ENCODE measurements at places on chromosomes 13 and 19.

- DNase-seq = no peak
These were observed 17.5 kb downstream of the MIPEP start for GRCh38 chr13:23871616-23872220.

DNA sequence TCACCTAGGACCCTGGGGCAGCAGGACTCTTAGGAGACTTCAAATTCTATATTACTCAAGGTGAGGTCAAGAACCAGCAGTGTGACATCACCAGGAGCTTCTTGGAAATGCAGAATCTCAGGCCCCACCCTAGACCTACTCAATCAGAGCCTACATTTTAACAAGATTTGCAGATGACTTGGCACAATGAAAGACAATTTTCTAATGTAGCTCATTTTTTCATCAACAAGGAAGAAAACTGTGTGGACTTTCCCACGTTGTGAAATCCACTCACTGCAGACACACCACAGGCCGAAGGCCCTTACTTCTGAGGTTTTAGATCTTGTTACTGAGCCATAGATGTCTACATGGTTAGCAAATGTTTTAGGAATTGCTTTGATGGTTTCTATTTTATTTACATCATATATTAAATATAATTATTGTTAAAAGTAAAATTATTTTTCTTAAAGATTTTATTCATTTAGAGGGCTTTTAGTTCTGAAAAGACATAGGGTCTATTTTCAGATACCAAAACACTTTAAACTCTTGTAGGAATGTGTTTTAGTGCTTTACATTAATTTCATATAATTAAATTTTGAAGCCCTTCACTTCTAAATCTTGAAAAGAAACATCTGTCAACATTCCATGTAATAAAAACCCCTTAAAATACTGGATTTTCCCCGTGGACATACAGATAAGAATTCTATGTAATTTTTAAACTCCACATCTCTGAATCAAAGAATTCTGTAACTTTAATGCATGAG lies 18.5 kb upstream of the STARD13 start:
- no peak for DNase-seq

- DNase-seq = no peak
These were observed 29.0 kb downstream of the RANBP3 start for GRCh38 chr19:5948752-5949564.

- no peak for DNase-seq
These were observed 34.1 kb downstream of the SUGP2 start for GRCh38 chr19:18999016-18999758.

DNA sequence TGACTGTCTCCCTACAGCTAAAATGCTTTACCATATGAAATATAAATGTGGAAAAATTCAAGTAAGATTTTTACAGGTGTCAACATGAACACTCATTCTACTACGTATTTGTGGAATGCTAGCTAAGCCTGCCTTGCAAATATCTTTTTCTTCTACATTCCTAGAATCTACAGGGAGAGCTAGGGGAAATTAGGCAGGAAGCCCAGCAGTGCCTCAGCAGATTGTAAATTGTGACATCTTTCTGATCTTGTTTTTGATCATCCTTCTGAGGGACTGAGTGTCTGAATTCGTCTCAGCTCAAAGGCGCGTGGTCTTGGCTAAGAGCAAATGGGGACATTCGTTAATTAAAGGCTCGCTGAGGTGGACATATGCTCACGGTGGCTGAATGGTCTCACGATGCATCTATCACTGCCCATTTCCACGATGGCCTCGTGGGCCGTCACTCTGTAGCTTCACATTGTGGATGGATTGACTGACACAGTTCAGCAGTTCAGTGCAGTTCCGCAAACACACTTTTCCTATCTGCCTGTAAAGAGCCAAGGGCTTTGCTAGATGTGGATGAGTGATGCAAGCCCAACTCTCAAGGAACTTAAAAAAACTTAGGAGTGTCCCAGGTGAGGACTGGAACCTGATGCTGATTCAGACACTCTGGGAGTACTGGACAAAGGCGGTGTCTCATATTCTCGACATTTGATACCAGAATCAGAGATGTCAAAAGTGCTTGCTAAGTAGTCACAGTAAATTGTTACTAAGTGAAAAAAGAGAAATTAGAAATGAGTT lies 562.5 kb downstream of the EFNB2 start:
- no peak for DNase-seq

- DNase-seq = no peak
These were observed 5.9 kb downstream of the NANOS3 start for GRCh38 chr19:13882836-13883235.

- DNase-seq = no peak
These were observed 21.7 kb downstream of the EDNRB start for GRCh38 chr13:77896977-77897376.

DNA sequence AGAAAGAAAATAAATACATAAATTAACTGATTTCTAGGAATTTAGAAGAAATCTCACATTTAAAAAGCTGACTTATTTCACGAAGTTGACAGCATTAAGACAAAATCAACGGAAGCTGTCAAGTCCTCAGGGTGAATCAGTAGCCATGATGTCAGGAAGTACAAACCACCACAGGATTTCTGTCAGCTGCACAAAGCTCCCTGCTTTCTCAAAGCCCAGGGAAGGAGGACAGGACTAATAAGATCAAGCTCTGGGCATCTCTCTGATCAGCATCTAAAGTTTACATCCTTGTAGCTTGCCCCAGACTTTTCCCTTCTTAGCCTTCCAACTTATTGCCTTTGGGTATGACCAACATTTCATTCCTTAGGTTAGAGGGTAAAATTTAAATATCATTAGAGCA lies 9.4 kb downstream of the DCT start:
- no peak for DNase-seq

- no peak for DNase-seq
These were observed 71.4 kb downstream of the DGKH start for GRCh38 chr13:42119875-42120274.

- DNase-seq = no peak
These were observed 2.8 kb upstream of the CERS4 start for GRCh38 chr19:8206147-8207087.

GRCh38 chr13:40996426-40997092 lies 22.6 kb downstream of the ELF1 start:
- no peak for DNase-seq

GRCh38 chr13:49409008-49409407 lies 34.9 kb downstream of the CAB39L start:
- no peak for DNase-seq

- no peak for DNase-seq
These were observed 5.1 kb downstream of the GPR183 start for GRCh38 chr13:99301913-99302636.

DNA sequence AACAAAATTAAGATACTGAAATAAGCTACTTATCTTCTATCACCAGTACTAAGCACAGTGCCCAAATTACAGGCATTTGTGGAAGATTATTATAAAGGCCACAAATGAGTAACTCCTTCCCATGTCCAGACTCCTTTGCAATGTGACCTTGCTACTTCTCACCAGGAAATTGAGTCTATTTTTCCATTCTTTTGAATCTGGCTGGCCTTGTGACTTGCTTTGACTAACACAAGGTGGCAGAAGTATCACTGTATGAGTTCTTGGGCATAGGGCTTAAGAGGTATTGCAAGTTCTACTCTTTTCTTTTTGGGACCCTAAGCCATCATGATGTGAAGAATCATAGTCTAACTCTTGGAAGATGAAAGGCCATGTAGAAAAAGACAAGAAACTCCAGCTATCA lies 49.9 kb downstream of the UGGT2 start:
- DNase-seq = no peak

DNA sequence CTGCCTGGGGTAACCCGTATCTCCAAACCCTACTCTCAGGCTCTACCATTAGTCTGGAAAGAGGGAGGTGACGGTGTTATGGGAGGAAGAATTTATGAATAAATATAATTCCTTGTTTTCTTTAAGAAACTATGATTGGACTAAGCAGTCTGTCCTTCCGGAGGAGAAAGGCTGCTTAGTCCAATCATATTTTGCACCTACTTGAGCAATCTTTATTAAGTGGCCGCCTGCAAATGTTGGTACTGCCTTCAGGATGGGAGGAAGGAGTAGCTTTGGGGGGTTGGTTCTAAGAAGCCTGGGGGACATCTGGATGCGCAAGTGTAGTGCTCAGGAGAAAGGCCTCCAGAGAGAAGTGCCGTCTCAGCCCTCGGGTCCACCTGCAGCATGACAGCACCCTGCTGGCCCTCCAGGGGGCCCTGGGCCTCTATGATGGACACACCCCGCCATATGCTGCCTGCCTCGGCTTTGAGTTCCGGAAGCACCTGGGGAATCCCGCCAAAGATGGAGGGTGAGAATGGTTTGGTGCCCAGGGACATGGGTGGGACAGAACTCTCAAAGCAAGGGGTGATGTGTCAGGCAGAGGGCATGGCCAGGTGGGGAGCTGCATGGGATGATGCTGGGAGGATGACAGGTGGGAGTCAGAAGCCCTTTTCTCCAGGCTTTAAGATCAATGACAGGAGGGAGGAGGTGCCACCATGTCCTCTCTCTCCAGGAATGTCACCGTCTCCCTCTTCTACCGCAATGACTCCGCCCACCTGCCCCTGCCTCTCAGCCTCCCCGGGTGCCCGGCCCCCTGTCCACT lies 4.1 kb downstream of the ACP4 start:
- no peak for DNase-seq

DNA sequence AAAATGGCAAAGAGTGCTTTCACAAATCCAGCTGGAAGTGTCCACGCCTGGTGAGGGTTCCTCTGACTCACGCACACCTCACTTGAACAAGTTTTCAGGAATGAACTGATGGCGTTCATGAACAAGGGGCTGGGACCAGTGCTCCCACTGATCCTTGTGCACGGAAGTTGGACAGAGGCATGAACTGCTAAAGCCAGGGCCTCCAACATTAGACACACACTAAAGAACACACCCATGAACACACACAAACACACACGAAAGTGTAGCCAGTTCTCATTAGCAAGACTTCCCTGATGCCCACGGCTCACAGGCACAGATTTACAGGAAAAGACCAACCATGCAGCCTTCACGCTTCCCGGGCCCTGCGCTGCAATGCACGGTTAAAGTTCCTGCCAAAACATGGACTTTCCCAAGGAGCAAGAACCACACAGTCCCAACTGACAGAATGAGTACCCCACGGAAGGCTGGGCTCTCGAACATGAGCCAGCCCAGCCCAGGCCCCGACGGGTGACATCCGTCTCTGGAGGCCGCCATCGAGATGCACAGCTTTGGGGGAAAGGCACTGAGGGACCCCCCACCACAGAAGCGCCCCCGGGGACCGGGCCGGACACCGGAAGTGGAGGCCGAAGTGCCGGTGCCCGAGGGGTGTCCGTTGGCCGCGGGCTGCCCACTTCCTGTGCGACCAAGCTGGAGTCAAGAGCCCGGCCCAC lies 808 bp downstream of the DNMT1 start:
- DNase-seq = no peak

DNA sequence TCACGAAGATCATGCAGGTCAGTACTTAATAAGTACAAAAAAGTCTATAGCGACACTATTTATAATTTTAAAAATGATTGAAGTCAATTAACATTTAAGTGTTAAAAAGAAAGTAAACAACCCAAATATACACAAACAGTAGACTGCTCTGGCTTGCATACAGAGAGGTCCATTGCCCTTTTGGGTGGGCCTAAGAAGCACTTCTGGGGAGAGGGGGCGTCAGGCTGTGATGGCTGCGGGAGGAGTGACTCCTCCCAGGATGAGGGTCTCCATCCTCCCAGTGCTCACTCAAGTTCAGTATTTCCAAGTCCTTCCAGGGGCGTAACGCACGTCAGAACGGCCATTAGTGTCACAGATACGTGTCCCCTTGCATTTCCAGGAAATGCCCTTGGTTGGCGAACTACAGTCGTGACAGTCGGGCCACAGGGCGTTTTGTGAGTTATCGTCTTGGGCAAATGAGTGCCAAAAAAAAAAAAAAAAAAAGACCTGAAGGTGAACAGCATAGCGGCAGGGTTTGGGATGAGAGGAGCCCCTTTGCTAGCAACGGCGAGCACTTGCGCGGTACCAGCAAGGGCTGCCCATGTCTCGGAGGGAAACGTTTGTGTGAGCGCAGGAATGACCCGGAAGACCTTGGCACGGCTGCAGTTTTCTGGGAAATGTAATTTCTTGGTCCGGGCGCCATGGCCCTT lies at the start of gene SCGB2B2:
TSS of gene SCGB2B2 (minus strand) at position 463 of the 689 bp plus-strand sequence. CDS start 82,596 bp downstream, outside the sequence.
- peak; percentile 65 for DNase-seq

GRCh38 chr13:59631271-59631670 lies 532.5 kb downstream of the DIAPH3 start:
- no peak for DNase-seq

- DNase-seq = no peak
These were observed 17.0 kb upstream of the TMEM255B start for GRCh38 chr13:113742000-113742441.

DNA sequence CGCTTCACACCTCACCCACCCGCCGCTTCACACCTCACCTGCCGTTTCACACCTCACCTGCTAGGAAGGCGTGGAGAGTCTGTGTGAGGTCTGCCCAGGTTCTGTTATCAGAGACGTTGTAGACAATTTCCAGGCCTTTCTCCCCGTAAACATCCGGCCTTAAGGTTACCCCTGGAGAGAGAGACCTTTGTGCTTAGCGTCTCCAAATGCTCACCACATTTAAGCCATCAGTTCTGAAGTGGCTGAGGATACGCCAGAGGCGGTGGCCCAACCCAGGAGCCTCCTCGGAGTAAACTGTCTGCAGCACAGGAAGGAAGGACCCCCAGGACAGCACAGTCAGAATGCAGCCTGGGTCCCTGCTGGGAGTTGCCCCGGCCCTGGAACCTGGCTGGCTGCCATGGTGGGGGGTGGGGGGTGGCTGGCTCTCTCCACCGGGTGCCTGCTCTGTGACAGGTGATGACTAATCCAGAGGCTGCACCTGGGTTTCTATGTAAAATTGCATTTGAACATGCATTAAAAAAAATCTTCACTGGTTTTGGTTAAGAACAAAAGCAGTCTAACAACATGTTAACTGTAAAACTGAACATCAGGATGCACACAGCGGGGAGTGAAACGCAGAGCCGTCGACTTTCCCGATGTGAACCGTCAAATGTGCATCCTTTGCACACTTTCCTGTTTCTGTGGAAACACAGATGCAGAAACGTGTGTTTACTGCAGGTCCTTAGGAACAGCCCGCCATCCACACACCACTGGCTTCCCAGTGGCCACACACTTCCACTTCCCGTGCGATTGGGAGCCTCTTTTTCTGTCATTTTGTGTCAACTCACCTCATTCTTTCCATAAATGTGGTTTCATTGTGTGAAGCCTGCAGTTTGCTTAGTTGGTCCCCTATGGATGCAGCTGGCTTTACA lies 4.5 kb downstream of the ATP4B start:
- DNase-seq = no peak

- no peak for DNase-seq
These were observed 12.2 kb downstream of the CIC start for GRCh38 chr19:42281146-42281826.

GRCh38 chr13:24280720-24281119 lies 28.7 kb upstream of the C1QTNF9 start:
- DNase-seq = no peak

- no peak for DNase-seq
These were observed 15.8 kb downstream of the ARHGAP33 start for GRCh38 chr19:35790981-35791813.

GRCh38 chr13:74761801-74762757 lies 627.9 kb upstream of the KLF12 start:
- DNase-seq = no peak

GRCh38 chr19:5949792-5950305 lies 28.1 kb downstream of the RANBP3 start:
- no peak for DNase-seq

GRCh38 chr13:108433976-108434755 lies 164.6 kb downstream of the TNFSF13B start:
- DNase-seq = no peak

GRCh38 chr19:51664131-51664530 lies 17.5 kb upstream of the SIGLEC14 start:
- DNase-seq = no peak

GRCh38 chr13:59963383-59963782 lies 200.3 kb downstream of the DIAPH3 start:
- DNase-seq = no peak

GRCh38 chr13:75321084-75321483 lies 160.9 kb downstream of the TBC1D4 start:
- DNase-seq = no peak

Measured in stimulated activated CD8-positive, alpha-beta memory T cell treated with anti-CD3 and anti-CD28 coated beads, Interleukin-15, amount 100 ng/mL, for 4 hours (primary cell).